Stimulated activated CD8-positive, alpha-beta memory T cell treated with anti-CD3 and anti-CD28 coated beads, Interleukin-7, amount 100 ng/mL, for 1 hour (primary cell): ENCODE measurements at places on chromosomes 5 and 9.

DNA sequence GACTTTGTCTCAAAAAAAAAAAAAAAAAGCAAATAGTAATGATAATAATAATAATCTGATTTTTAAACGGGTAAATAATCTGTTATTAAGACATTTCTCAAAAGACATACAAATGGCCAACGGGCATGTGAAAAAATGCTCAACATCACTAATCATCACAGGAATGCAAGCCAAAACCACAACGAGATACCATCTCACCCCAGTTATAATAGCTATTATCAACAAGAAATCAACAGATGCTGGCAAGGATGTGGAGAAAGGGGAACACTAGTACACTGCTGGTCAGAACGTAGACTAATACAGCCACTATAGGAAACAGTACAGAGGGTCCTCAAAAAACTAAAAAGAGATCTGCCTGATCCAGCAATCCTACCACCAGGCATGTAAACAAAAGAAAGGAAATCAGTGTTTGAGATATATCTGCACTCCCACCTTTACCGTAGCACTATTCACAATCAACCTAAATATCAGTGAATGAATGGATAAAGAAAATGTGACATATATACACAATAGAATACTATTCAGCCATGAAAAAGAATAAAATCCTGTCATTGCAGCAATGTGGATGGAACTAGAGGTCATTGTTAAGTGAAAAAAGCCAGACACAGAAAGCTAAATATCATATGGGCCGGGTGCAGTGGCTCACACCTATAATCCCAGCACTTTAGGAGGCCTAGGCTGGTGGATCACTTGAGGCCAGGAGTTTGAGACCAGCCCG, 24.9 kb downstream of the VAV2 start:
- DNase-seq, result no peak

GRCh38 chr9:121121582-121122087, 46.9 kb downstream of the CNTRL start:
- DNase-seq, result peak; percentile 88

- no peak for DNase-seq
Measured at GRCh38 chr9:3455094-3455493, 70.7 kb downstream of the RFX3 start.

GRCh38 chr9:87149799-87150198, 202.5 kb upstream of the GAS1 start:
- no peak for DNase-seq

- no peak for DNase-seq
Measured at GRCh38 chr5:122895141-122895540, 49.7 kb downstream of the SNX24 start.

- no peak for DNase-seq
Measured at GRCh38 chr9:19998823-19999455, 210.1 kb upstream of the SLC24A2 start.

- DNase-seq, result no peak
Measured at GRCh38 chr5:3006961-3007551, 255.6 kb upstream of the IRX2 start.

DNA sequence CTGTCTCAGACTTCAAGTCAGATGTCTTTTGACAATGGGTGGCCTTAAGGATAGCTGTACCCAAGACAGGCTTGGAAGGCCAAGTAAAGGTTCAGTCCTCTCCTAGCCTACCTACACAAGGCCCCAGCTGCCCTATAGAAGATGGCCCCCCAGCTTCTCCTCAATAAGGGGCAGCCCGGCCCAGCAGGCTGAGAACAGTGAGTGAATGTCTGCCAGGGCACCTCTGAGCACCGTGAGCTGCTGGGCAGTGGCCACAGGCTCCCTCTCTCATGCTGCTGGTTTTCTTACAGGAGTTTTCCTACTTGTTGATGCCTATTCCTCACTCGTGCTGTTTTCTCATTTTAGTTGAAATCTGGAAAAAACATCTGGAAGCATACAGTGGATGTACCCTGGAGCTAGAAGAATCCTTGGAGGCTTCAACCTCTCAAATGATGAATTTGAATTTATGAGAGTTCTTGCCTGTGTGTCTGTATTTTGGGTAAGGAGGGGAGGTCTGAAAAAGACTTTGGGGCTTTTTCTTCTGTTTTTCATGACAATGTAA, 40.1 kb downstream of the SECISBP2 start:
- no peak for DNase-seq

- no peak for DNase-seq
Measured at GRCh38 chr5:170092455-170093101, 13.1 kb upstream of the FOXI1 start.

GRCh38 chr5:128596071-128596470, 58.0 kb upstream of the FBN2 start:
- no peak for DNase-seq

- no peak for DNase-seq
Measured at GRCh38 chr5:95668216-95668615, 14.6 kb downstream of the SPATA9 start.
